ENCODE measurements at places on chromosomes 11 and 22. TPM values are rescaled to one million over a fixed set of nuclear protein-coding genes. Genes with fewer than 3 reads are reported as not detected.

The POTEH gene
- not detected for polyA plus RNA-seq

The AQP11 gene
- polyA plus RNA-seq, result 1.5 TPM

The ADM2 gene
- polyA plus RNA-seq, result 0.16 TPM

The IGF2 gene
- polyA plus RNA-seq, result 25,201 TPM

The PRG3 gene
- polyA plus RNA-seq, result not detected

The KCNK4 gene
- polyA plus RNA-seq, result not detected

The GNAZ gene
- 4.3 TPM for polyA plus RNA-seq
